ENCODE measurements at places on chromosomes 3 and 15. TPM values are rescaled to one million over a fixed set of nuclear protein-coding genes. Genes with fewer than 3 reads are reported as not detected.

DNA sequence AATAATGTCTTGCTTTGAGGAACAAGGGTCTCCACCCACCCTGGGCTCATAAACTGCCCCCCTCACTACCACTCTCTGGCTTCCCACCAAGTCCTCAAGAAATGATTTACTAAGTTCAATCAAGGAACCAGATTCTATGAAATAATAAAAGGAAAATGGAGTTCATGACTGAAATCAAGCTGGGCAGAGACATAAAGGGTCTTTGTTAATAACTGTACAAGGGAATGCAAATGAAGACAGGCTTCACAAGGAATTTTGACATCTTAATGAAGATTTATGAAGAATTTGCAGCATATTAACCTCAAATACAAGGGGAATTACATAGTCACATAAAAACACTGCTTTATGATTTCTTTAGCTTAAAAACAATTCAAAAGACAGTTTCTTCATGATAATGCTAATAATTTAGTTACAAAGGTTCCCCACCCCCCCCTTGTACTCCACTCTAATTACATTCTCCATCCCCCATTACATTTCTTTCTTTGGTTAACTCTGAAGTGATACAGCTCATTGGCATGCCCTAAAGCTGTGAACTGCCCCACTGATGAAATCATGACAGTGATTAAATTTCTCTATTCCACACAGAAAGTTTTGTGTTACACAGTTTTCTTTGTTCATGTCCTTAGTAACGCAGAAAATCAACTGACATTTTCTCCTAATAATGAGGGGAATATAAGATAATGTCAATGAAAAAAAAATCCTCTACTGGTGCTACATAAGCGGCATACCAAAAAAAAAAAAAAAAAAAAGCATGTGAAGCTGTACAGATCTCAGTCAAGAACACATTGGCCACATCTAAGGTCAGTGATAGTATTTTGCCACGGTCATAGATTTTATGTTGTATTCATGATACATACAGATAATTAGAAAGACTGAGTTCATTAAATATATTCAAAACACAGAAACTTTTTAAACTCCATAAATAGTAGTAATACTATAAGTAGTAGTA lies 54.4 kb downstream of the WWTR1 start:
- no peak for DNase-seq

DNA sequence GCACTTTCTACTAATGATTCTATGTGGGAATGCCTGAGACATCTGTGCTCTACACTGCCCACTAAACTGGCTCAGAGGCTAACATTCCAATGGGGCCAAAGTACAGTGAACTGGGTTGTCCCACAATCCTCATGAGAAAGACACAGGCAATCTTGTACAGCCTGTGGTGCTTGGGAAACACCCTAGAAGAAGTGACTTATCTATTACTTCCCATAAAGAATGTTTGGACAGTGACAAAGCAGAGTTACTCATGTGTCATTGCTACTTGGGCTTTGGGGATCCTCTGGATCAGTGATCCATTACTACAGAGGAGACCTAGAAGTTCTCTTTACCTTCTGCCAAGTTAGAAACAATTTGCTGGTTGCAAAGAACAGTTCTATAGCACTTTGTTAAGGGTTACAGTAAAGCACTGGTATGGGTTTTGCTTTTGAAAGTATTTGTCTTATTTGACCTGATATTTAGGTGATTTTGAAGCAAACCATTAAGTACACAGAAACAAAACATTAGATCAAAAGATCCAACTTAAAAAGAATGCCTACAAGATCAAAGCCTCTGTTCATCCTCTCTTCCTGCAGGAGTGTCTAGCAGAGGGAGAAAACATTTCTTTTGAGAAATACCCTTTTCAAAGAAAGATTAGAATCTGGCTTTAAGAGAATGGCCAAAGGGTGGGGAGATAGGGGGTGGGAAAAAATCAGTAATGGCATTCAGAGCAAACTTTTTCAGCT lies 75.8 kb downstream of the CTNNB1 start:
- DNase-seq = no peak

DNA sequence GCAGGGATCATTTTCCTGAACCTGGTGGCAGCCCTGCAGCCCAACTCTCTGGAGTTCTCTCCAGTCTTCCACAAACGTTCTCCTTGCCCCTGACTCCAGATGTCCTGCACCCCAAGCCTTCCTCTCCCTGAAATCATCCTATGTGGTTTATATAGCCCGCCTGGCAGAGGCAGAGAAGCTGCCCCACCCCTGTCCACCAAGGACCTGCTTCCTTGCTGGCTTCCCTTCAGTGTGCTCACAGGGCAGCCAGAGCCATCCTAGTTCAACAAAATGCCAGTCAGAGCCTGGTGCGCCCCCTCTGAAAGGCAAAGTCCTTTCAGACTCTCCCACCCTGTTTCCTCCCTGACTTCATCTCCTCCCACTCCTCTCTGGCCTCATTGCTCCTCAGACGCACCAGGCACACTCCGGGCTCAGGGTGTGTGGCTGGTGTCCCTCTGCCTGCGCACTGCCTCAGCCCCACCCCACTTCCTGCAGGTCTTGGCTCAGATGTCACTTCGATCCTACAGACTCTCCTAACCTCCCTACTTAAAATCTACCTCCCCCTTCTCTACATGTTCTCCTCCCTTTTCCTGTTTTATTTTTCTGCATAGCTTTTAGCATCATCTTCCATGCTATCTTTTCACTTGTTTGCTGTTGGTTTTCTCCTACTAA lies 5.9 kb downstream of the KBTBD13 start:
- DNase-seq = no peak

- DNase-seq = no peak
These were observed 13.6 kb downstream of the SATB1 start for GRCh38 chr3:18411541-18411940.

Gene GOLGA6L7
- not detected for total RNA-seq

GRCh38 chr3:121696186-121696585 lies 35.5 kb upstream of the HCLS1 start:
- no peak for DNase-seq

- no peak for DNase-seq
These were observed 96.3 kb downstream of the PTPRG start for GRCh38 chr3:61657689-61658088.

Gene TM4SF1
- 0.18 TPM for total RNA-seq

GRCh38 chr15:49751191-49751590 lies 130.3 kb downstream of the DTWD1 start:
- no peak for DNase-seq

DNA sequence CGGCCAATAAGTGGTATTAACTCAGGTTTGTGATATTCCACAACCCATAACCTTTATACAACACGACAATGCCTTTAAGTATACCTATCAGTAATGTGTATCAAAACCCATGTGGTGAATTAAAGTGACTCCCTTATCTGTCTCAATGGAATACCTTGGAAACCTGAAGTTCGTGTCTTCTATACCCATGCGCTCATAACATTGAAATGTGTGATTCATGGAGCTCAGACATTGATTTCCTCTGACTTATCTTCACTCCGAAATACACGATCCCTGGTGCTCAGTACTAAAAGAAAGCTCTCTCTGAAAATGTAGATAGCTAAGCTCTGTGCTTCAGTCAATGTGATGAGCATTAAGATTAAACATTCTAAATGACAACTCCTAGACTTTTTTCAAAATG lies 140.3 kb downstream of the TBC1D5 start:
- no peak for DNase-seq

- no peak for DNase-seq
These were observed 185.1 kb upstream of the GALNT15 start for GRCh38 chr3:15989419-15989818.

GRCh38 chr15:101178931-101179330 lies 72.9 kb downstream of the CHSY1 start:
- no peak for DNase-seq

- DNase-seq = no peak
These were observed at the start of gene HCN4 for GRCh38 chr15:73368301-73369136. HCN4 (minus strand) TSS chr15:73368958; CDS start chr15:73368270, 688 bp downstream.

- DNase-seq = no peak
These were observed 33.0 kb upstream of the LINGO1 start for GRCh38 chr15:77665530-77666295.

All from CD8-positive, alpha-beta memory T cell (primary cell).